ENCODE measurements at places on chromosomes 13 and 19. TPM values are rescaled to one million over a fixed set of nuclear protein-coding genes. Genes with fewer than 3 reads are reported as not detected.

RHPN2 gene
- 2.2 TPM for total RNA-seq

ZNF486 gene
- 3.7 TPM for total RNA-seq

ZNF382 gene
- 6.4 TPM for total RNA-seq

HSH2D gene
- total RNA-seq = not detected

MZF1 gene
- 10.7 TPM for total RNA-seq

SYDE1 gene
- 12.2 TPM for total RNA-seq

MVB12A gene
- total RNA-seq = 25.1 TPM

IQCN gene
- 0.28 TPM for total RNA-seq

MPHOSPH8 gene
- total RNA-seq = 15.1 TPM

ANKRD24 gene
- 1.1 TPM for total RNA-seq

TMPRSS9 gene
- not detected for total RNA-seq

S1PR4 gene
- total RNA-seq = not detected

SHKBP1 gene
- total RNA-seq = 17.2 TPM

PPP1R13L gene
- 1.7 TPM for total RNA-seq

ZNF681 gene
- 0.28 TPM for total RNA-seq

S1PR2 gene
- total RNA-seq = 16.5 TPM

ZNF677 gene
- 8.8 TPM for total RNA-seq

WDR87 gene
- total RNA-seq = not detected

VSIG10L gene
- total RNA-seq = 0.28 TPM

NAPSA gene
- under 0.01 TPM for total RNA-seq

PPP2R1A gene
- 83.5 TPM for total RNA-seq

CEACAM7 gene
- not detected for total RNA-seq

ZNF470 gene
- total RNA-seq = 7.9 TPM

ZSWIM4 gene
- 9.3 TPM for total RNA-seq

CACNA1A gene
- total RNA-seq = 4.1 TPM

NR2F6 gene
- total RNA-seq = 37.6 TPM

ZNF229 gene
- total RNA-seq = 12.2 TPM

SLITRK1 gene
- total RNA-seq = not detected

KL gene
- total RNA-seq = under 0.01 TPM

NXNL1 gene
- not detected for total RNA-seq

FCAR gene
- total RNA-seq = not detected

GGACT gene
- 2.9 TPM for total RNA-seq

DHDH gene
- 0.14 TPM for total RNA-seq

GGN gene
- total RNA-seq = 0.14 TPM

SH2D3A gene
- 0.28 TPM for total RNA-seq

CLC gene
- not detected for total RNA-seq

NKPD1 gene
- total RNA-seq = 0.14 TPM

CCDC8 gene
- total RNA-seq = 34.7 TPM

C19orf81 gene
- not detected for total RNA-seq

TMEM150B gene
- not detected for total RNA-seq

PRKCSH gene
- 106 TPM for total RNA-seq

KIR2DL4 gene
- total RNA-seq = not detected

KLK7 gene
- not detected for total RNA-seq

EDNRB gene
- 144 TPM for total RNA-seq

URAD gene
- not detected for total RNA-seq

KRTDAP gene
- not detected for total RNA-seq

TNFSF9 gene
- total RNA-seq = 0.37 TPM

KLK8 gene
- not detected for total RNA-seq

PRSS57 gene
- total RNA-seq = not detected

SLC25A42 gene
- total RNA-seq = 4.4 TPM

B3GNT3 gene
- not detected for total RNA-seq

PRR19 gene
- total RNA-seq = 0.14 TPM

CFAP97D2 gene
- total RNA-seq = not detected

CGB2 gene
- total RNA-seq = not detected

CD33 gene
- not detected for total RNA-seq

All from smooth muscle cell of bladder (primary cell).